ENCODE measurements at places on chromosomes 1 and 21. TPM values are rescaled to one million over a fixed set of nuclear protein-coding genes. Genes with fewer than 3 reads are reported as not detected.

GBP1 gene
- total RNA-seq = 17.9 TPM

NPL gene
- total RNA-seq = 15.7 TPM

PSEN2 gene
- 25.6 TPM for total RNA-seq

CIART gene
- total RNA-seq = 8.8 TPM

GPR25 gene
- 0.19 TPM for total RNA-seq

GFI1 gene
- total RNA-seq = 3.8 TPM

SPRR2A gene
- 0.60 TPM for total RNA-seq

GNAT2 gene
- total RNA-seq = not detected

CFHR2 gene
- total RNA-seq = not detected

RGS8 gene
- total RNA-seq = not detected

AMPD1 gene
- 1.5 TPM for total RNA-seq

Data from kidney (tissue), 22 donors.